Posterior cingulate gyrus (tissue), 11 donors: ENCODE measurements at places on chromosomes 3 and 15.

- no peak for DNase-seq
Measured at GRCh38 chr3:125017406-125017805, 38.4 kb downstream of the HEG1 start.

- DNase-seq, result no peak
Measured at GRCh38 chr3:184239221-184239620, 9.5 kb downstream of the ALG3 start.

DNA sequence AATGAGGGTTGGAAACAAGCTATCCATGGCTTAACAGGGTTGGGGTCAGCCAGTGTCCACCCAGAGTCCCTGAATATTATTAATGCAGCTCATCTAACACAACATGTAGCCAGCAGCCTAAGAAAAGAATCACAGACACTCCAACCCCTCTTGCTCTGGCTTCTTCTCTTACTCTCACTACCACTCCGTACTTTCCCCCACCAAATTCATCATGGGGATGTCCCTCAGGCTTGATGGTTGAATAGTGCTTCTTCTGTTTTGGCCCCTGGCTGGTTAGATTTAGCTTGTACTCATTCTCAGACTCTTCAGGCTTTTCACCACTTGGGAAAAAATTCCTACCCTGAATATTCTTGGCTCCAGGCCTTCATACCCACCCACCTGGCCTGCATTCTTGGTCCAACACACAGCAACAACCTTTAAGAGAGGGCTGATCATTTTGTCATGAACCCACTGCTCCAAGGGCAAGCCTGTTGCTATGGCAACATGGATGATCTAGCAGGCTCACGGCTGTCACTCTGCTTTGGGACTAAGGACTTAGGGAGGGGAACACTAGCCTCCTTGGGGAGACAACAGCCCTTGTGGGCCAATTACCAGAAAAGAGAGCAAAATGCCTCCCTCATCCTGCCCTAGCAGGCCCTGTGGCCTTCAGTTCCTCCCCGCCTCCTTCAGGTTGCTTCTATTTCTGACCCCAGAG lies 9.4 kb upstream of the MED12L start:
- DNase-seq, result no peak

DNA sequence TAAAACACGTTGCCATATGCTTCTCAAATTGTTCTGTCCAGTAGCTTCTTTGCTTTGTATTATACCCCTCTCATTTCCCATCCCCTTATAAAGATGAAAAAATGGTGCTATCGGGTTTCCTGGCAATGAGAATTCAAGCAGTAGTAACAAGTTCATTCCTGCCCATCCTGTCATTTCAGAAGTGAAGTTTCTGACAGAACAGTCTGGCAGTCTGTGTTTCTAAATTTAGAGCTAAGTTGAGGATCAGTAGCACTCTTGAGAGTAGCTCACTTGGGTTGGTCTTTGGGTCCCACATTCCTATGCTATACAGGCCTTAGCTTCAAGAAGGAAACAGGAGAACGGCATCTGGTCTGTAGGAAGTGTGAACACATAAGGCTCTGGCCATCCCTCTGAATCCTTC lies 134.6 kb downstream of the GHSR start:
- DNase-seq, result no peak

GRCh38 chr3:125061170-125061569 lies 5.4 kb upstream of the HEG1 start:
- DNase-seq, result no peak

DNA sequence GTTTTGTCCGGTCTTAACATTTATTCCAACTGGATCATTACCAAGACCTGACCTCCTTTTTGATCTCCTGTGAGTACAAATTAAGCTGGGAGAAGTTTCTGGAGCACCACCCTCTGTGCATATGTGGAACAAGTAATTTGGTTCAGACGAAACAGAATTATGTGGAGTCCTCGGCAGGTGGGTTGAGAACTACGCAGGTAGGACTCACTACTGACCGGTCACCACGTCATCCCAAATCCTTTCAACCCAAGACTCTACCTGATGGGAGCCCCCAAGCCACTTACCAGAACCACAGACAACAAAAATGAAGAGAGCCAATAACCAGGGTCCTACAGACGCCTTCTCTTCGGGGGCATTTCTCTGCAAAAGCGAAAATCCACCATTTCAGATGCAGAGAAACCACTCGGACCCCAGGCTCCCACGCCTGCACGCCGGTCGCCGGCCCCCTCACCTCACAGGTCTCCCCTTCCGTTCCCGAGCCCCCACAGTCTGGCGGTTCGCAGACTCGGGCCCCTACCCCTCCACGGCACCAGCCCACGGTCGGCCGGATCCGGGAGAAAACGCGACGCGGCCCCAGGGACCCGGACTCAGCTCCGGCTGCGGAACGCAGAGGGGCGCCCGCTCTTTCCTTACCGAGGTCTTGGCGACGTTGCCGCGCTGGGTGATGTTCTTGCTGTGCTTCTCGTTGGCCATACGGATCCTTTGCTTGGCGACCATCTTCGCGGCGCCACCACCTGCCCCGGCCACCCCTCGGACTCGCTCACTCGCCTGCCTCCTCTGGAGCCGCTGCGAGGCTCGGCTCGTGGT lies 674 bp downstream of the SERP1 start:
- DNase-seq, result peak; percentile 44

- DNase-seq, result peak; percentile 87
Measured at GRCh38 chr3:46566040-46566641, at the start of gene LRRC2. LRRC2 (minus strand) TSS chr3:46566302; CDS start chr3:46551591, 14,711 bp downstream.

DNA sequence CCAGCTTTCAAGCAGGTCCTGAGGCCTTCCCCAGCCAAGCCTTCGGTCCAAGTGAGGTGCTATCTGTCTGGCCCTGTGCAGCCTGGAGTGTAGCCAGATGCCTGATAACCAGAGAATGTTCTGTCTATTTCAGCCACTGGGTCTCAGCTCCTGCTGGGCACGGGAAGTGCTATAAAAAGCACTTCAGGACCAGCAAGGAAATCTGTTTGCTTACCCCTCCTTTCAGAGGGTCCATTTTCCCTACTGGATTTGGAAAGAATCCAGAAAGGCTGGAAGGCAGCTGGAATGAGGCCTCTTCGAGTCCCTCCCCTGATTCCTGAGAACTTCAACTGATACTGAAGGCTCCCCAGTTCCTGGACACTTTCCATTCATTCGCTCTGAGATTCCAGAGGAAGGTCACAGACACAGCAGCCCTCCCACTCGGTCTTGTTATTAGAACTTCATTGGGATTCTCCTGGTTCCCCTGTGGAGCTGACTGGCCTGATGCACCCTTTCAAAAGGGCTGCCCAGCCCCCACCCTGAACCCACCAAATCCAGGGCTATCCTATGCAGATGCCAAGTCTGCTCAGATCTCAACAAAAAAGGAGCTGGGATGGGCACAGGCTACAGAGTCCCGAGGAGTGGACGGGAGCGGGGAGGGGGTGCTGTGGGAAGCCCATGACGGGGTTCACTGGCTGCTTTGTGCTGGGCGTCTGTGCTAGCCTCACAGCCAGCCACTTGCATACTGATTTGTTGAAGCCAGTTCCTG lies 70.4 kb downstream of the UMPS start:
- no peak for DNase-seq

DNA sequence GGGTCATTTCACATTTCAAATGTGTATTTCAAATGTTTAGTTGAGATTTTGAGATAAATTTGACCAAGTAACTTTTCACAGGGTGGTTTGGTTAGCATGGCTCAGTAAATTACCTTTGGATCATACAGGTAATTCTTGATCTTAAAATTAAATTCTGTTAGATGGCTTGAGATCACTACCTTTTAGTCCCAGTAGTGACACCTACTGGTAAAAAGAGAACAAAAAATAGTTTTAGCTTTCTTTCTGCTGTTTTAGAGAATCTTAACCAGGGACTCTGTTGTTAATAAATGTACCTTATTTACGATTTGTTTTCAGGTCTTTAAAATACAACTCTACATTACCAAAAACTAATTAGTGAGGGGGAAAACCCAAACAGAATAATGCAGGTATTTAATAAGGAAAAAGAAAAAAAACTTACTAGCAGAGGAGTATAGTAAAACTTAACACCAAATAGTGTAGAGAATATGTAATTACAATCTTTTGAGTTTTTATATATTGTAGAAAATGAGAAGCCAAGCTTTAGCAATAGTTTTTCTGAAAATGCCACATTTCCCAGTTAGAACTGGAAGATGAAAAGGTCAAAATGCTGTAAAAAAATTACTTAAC lies 620.3 kb upstream of the AGTR1 start:
- no peak for DNase-seq

GRCh38 chr3:147760085-147760484 lies 350.9 kb downstream of the ZIC1 start:
- no peak for DNase-seq

DNA sequence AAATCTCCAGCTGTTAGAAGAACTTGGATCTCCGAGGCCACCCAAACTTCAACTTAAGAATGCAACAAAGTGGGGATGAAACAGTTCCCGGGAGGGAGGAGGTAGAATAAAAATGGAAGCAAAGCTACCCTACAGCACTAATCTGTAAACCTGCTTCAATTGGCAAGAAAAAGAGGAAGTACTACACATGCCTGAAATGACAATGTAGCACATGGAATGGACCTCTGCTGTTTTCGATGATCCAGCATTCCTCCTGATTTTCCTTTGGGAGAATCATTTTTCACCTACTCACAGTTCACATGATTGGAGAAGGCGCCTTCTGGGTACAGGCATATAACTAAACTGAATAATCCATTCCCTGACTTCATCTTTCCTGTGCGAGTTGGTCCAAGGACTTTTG lies 1081.5 kb downstream of the FHIT start:
- DNase-seq, result no peak

DNA sequence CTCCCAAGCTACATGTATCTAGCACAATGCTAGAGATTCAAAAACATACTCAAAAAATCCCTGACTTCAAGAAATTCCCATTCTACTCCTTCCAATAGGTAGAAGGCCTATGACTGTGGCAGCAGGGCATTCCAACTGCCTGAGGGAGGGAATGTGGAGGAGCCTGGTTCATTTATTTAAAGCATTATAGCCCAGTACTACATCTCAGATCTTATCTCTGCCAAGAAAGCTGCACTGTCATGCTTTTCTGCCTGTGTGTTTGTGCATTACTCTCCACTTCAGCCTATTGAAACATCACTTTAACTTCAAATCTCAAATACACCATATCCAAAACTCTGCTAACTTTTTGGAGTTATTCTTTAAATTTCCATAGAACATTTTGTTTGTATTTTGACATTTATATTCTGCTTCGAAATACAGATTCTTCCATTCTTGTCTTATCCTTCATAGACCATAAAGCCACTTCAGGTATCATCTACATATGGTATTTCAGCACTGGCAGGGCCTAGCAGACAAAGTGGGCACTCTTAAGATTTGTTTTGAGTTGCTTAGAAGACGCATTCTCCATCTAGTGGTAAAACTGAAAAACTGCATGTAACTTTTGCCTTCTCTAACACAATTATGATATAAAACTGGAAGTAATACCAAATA lies 59.1 kb upstream of the NEDD4 start:
- no peak for DNase-seq

- no peak for DNase-seq
Measured at GRCh38 chr15:42011074-42011473, 9.8 kb downstream of the PLA2G4E start.

- DNase-seq, result no peak
Measured at GRCh38 chr15:68436680-68437079, 4.7 kb upstream of the ITGA11 start.
